ENCODE measurements at places on chromosomes 1 and 21. TPM values are rescaled to one million over a fixed set of nuclear protein-coding genes. Genes with fewer than 3 reads are reported as not detected.

- no peak for DNase-seq
These were observed 14.9 kb upstream of the HJV start for GRCh38 chr1:146036241-146036964.

DNA sequence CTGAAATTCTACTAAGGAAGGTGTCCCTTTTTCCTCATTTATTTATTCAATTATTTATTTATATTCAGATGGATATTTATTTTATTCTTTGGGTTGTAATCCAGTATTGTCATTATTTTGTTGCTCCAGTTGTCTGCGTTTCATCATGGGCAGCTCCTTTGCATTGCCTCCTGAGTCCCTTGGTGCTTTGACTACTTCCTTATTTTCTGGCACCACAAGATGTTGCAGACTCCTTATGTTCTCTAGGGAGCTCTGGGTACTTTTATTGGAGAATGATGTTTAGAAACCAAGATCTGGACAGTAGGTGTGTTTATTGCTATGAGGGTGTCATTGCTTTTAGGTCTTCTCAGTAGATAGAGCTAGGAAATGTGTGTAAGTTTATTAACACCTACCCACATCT lies 59.9 kb upstream of the ERRFI1 start:
- no peak for DNase-seq

GRCh38 chr1:34267326-34267725 lies 90.6 kb downstream of the C1orf94 start:
- no peak for DNase-seq

DNA sequence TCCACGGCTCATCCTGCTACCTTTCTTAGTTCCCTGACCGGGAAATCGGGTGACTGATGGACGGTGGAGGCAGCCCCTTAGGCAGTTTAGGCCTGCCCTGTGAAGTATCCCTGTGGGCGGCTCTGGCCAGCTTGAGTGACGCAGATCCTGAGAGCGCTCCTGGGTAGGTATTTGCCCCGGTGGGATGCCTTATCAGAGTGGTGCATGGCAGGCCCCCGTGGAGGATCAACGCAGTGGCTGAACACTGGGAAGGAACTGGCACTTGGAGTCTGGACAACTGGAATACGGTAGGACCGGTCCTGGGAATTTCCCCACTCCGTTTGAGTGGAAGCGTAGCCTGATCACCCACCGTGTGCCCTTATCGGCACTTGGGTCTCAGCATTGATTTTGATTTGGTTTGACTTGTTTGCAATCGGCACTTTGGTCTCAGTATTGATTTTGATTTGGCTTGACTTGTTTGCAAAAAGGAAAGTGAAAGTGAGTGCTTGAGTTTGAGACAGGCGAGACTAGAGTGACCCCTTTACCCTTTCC lies 15.2 kb downstream of the PLA2G2F start:
- no peak for DNase-seq

DNA sequence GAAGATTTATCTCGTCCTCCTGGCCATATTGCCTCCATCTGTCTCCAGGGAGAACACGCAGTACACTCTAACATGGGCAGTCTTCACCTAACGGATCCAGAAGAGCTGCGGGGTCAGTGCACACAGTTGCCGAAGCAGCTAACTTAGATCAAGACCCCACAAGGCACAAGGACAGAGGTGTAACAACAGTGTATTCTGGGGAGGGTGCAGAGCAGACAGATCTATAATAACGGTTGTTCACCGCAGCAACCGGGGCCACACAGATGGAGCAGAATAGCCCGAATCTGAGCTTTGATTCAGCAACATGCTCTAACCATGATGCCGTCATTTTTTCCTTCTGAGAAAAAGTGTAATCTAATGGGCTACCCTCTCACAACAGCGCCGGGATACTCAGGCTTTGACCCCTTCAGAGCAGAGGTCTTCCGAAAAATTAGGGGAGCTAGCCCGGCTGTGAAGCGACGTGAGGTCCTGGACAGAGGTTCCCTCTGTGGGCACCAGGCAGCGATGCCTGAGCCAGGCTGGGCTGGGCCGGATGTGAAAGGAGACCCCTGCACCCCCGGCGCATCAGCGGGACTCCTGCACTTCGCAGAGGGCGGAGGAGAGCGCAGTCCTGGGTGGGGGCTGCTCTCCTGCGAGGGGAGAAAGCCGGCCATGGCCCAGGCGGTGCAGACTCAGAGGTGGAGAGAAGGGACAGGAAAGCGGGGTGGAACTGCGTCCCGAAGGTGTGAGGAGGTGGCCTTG lies 57.5 kb downstream of the BCL9 start:
- DNase-seq: peak; percentile 62

DNA sequence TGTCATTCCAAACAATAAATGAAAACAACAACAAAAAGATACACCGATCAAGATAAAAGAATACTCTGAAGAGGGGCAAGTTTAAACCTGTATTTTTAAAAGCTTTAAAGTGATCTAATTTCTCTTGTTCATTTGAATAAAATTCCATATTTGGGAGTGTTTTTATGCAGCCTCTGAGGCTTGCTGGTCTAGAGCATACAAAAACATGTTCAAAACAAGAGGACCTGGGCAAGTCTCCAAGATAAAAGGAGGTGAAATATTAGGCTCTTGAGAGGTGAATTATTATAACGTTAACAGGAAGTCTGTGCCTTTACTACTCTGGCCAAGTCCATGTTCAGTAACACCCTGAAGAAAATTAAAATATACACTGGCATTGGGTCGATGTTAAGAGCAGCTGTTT lies 20.1 kb downstream of the URB1 start:
- no peak for DNase-seq

DNA sequence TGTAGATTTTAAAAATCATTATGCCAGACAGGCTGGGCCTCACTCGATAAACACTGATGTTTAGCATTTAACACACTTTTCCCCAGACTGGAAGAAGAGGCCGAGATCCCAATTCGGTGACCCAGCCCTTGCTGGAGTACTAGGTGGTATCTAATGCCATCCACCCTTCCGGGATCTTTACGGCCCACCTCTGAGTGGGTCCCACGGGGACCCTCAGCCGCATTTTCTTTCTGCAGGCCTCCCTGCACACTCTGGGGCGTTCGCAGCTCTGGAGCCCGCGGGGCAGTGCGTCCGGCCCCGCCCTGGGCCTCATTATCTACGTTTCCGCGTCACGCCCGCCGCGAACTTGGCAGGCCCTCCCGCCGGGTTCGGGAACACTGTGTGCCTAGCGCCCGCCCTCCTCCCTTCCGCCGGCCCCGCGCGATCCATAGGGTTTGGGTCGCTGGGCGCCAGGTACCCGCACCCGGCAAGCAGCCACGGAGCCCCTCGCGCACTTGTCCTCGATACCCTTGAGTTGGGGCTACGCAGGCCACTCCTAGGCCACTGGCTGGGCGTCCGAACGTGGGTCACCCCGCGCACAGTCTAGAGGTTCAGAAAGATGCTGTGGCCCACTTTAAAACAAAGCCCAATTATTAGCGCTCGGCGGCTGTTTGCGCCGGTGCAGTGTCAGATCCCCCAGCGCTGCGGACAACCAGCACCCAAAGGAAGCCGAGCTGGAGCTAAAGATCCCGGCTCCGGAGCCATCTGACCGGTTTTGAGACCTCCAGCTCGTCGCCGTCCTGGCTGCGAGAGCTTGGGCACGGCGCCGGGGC lies 950 bp upstream of the EVA1C start:
- no peak for DNase-seq

- no peak for DNase-seq
These were observed 430.1 kb upstream of the PTBP2 start for GRCh38 chr1:96291468-96291867.

GRCh38 chr1:6128276-6129081 lies 51.6 kb downstream of the CHD5 start:
- DNase-seq: no peak

GRCh38 chr1:209787551-209787950 lies 3.2 kb upstream of the C1orf74 start:
- no peak for DNase-seq

- no peak for DNase-seq
These were observed 109.0 kb downstream of the NGF start for GRCh38 chr1:115229016-115229415.

GRCh38 chr1:18107369-18108298 lies at the start of gene IGSF21:
IGSF21 (plus strand) TSS chr1:18107798; CDS start chr1:18108129, 331 bp downstream.
- no peak for DNase-seq

DNA sequence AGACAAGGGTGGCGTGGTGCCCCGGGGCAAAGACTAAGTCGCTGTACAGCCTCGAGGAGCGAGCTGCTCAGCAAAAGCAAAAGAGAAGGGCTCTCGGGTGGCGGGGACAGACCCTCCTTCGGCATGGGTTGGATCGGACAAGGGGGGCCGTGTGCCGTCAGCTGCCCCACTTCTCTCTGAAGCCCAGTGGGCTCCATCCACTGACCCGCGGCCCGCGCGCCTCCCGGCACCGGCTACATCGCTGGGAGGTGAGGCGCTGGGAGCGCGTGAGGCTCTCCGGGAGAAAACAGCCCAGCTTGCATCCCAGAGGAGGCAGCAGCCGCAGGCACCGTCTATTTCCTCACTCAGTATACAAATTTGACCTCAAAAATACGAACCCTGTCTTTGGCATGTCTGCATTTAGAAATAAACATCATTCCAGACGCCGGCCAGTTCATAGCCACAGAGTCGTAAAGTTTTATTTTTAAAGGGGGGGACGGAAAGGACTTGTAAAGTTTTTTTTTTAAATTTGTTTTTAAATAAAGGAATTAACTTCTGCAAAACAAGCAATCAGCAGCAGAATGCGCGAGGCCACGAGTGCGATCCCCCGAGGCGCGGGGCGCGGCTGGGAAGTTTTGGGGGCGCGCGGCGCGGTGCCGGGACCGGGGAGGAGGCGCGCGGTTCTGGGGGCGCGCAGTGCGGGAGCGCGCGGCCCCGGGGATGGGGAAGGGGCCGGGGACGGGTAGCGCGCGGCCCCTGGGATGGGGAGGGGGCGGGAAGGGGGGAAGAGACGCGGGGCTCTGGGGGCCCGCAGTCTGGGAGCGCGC lies 689 bp upstream of the GPR137B start:
- no peak for DNase-seq

DNA sequence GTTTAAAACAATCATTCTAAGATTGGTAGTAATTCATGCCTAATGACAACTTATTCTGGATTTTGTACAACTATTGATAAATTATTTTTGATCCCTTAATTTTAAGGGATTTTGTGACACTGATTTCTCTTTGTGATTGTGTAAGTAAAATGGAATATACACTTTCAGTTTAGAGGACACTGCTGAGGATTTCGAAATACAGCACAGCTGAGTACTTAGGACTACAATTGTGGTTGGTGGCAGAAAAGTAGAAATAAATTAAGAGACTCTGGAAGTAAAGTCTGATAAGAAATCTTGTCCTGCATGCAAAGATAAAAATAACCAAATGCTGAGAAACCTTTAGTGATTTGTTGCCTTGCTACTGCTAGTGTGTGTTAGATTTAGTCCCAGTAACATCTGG lies 40.0 kb downstream of the TYW3 start:
- DNase-seq: no peak

- DNase-seq: no peak
These were observed 1.2 kb upstream of the CRCT1 start for GRCh38 chr1:152513081-152513480.

- no peak for DNase-seq
These were observed 16.4 kb upstream of the TARBP1 start for GRCh38 chr1:234495231-234495990.

GRCh38 chr1:202807926-202808757 lies at the start of gene KDM5B:
KDM5B (minus strand) TSS chr1:202808421; CDS start chr1:202808305, 116 bp downstream.
- DNase-seq: no peak

DNA sequence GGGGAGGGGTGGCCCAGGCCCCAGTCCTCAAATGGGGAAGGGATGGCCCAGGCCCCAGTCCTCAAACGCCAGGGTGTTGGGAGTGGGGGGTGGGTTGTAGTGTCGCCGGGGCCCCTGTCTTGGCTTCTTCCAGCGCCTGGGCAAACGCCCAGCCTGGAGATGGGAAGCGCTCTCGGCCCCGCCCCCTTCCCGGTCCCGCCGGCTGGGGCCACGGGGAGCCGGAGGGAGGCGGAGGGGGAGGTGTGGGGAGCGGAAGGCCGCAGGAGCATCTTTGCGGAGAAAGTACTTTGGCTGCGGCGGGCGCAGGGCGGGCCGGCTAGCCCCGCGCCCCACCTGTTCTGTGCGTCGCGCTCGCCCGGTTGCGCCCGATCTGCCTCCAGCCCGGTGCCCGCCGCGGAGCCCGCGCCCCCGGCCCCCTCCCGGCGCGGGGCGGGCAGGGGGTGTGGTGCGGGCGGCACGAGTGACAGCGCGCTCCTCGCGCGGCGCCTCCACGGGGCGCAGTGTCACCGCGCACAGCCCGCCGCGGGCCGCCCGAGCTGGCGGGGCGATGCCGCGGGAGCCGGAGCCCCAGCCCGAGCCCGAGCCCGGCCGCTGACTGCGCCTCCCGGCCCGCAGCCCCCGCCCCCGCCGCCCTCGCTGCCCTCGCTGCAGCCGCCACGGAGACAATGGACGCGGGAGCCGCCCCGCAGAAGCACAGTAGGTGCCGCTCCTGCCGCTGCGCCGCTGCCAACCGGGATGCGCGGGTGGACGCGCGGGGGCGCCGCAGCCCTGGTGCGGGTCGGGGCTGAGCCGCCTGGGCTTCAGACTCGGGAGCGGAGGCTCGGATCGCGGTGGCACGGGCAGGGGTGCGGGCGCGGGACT lies 31.1 kb upstream of the PEX10 start:
- no peak for DNase-seq

GRCh38 chr1:234722904-234723720 lies 113.1 kb upstream of the IRF2BP2 start:
- DNase-seq: peak; percentile 73

GRCh38 chr1:101455166-101455565 lies 218.3 kb downstream of the S1PR1 start:
- no peak for DNase-seq

- no peak for DNase-seq
These were observed 1.2 kb upstream of the ADPRS start for GRCh38 chr1:36087233-36088123.

DNA sequence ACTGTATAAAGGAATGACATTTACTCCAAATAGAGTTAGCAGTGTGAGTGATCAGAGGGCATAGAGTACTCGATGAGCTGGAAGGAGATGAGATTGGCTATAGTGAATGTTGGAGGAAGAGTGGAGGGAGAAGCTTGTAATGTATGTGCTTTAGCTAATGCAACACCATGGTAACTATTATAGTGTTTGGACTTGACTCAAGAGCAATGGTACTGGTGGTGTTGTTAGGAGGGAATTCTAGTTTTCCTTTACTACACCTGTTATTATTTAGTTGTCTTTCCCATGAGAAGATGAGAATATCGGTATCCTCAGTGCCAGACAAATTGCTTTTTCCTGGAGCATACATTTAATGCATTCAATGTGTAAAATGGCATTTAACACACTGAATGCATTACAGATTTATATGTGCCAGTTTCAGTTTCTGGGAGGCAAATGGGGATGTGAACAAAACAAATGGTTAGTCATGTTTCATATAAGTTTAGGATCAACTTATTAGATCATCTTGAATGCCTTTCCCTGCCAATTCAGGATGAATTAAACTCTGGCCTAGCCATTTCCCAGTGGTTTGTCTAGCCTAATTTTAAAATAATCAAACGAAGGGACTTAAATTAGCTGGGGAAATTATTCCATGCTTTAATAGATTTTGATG lies 291.1 kb upstream of the ADAMTS5 start:
- DNase-seq: no peak

The GJA9 gene
- 0.76 TPM for polyA plus RNA-seq

The XCL1 gene
- not detected for polyA plus RNA-seq

The FTCD gene
- polyA plus RNA-seq: 34.1 TPM

The FALEC gene
- 0.83 TPM for polyA plus RNA-seq

The ERVH48-1 gene
- polyA plus RNA-seq: 1.3 TPM

The SERTAD4 gene
- 3.3 TPM for polyA plus RNA-seq

The RNF186 gene
- 0.25 TPM for polyA plus RNA-seq

The HHIPL2 gene
- polyA plus RNA-seq: 1.8 TPM

The CD34 gene
- 89.7 TPM for polyA plus RNA-seq

The OR10J1 gene
- polyA plus RNA-seq: 0.03 TPM

The KANK4 gene
- polyA plus RNA-seq: 23.4 TPM

The TRAF3IP3 gene
- polyA plus RNA-seq: 1.7 TPM

The HAPLN2 gene
- 0.63 TPM for polyA plus RNA-seq

The LRRC7 gene
- polyA plus RNA-seq: 14.2 TPM

The SAMD13 gene
- polyA plus RNA-seq: 6.6 TPM

The GPR52 gene
- not detected for polyA plus RNA-seq
